ENCODE measurements at places on chromosomes 12 and 14. TPM values are rescaled to one million over a fixed set of nuclear protein-coding genes. Genes with fewer than 3 reads are reported as not detected.

- H3K27me3 ChIP-seq = no peaks in the 10 kb centered on the region
- H3K27ac ChIP-seq = no peak overlapping the region
- no peak overlapping the region for H3K4me3 ChIP-seq
- H3K4me1 ChIP-seq = no peaks in the 10 kb centered on the region
Measured at GRCh38 chr12:69880571-69880970, 55.5 kb downstream of the MYRFL start.

Gene BAG5
- total RNA-seq = 28.6 TPM

Gene SIX4
- total RNA-seq = 15.6 TPM

Gene SLCO1B3
- not detected for total RNA-seq

GRCh38 chr12:48031135-48031960, 27.1 kb upstream of the COL2A1 start:
- H3K27ac ChIP-seq = no peak overlapping the region
- DNase-seq = peak; percentile 57
- H3K36me3 ChIP-seq = no peaks in the 10 kb centered on the region
- H3K4me1 ChIP-seq = no peaks in the 10 kb centered on the region

DNA sequence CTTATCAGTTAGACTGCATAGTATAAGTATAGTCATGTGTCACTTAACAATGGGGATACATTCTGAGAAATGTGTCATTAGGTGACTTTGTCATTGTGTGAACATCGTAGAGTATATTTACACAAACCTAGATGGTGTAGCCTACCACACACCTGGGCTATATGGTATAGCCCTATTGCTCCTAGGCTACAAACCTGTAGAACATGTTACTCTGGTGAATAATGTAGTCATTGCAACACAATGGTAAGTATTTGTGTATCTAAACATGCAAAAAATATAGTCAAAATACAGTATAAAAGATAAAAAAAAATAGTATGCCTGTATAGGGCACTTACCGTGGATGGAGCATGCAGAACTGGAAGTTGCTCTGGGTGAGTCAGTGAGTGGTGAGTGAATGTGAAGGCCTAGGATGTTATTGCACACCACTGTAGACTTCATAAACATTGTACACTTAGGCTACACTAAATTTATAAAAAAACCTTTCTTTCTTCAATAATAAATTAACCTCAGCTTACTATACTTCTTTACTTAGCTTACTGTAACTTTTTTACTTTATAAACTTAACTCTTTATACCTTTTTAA, 40.3 kb upstream of the ANKS1B start:
- no peak overlapping the region for H3K4me3 ChIP-seq
- H3K36me3 ChIP-seq = no peaks in the 10 kb centered on the region
- no peaks in the 10 kb centered on the region for H3K27me3 ChIP-seq
- DNase-seq = no peak

DNA sequence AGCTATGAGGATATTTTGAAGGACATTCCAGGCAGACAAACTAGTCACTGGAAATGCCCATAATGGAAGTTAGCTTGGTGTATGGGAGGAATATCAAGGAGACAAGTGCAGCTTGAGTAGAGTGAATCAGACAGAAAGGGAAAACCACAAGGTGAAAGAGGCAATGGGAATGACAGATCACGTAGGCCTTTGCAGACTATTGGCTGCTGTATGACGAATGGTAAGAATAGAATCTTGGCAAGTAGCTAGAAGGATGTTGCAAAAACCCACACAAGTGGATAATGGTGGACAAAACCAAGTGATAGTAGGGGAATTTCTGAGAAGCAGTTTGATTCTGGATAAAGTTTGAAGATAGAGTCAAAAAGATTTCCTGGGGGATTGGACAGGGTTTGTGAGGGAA, 196.9 kb upstream of the NOVA1 start:
- H3K27ac ChIP-seq = no peak overlapping the region
- no peak for DNase-seq
- no peaks in the 10 kb centered on the region for H3K4me1 ChIP-seq

GRCh38 chr12:110222433-110222832, 58.6 kb upstream of the ATP2A2 start:
- no peak overlapping the region for H3K27ac ChIP-seq
- no peak overlapping the region for H3K4me3 ChIP-seq
- no peak for DNase-seq
- H3K36me3 ChIP-seq = no peaks in the 10 kb centered on the region

DNA sequence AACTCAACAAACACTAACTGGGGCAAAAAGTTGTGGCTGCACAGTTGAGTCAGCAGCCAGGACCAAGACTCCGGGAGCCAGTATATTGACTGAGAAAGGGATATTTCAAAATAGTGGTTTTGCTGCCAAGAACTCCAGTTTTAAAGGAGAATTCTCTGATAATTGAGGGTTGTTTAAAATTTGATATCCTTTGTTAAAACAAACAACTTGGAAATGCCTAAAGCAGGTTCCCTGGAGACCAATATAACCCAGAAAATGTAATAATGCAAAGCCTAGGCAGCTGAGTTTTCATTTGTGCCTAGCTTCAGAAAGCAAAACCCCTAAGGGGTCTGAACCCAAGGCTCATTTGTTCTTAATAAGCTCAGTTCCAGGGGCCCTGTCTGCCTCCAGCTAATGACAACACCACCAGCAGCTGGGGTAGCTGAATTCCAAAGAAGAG, 311.7 kb upstream of the CCDC196 start:
- H3K4me3 ChIP-seq = no peak overlapping the region
- no peak for DNase-seq
- H3K36me3 ChIP-seq = no peaks in the 10 kb centered on the region
- no peaks in the 10 kb centered on the region for H3K27me3 ChIP-seq
- H3K4me1 ChIP-seq = no peaks in the 10 kb centered on the region
- no peak overlapping the region for H3K27ac ChIP-seq

GRCh38 chr14:93787465-93788292, 606 bp downstream of the PRIMA1 start:
- no peak overlapping the region for H3K27ac ChIP-seq
- H3K27me3 ChIP-seq = peaks cover 23% of the 10 kb centered on the region
- DNase-seq = no peak
- no peak overlapping the region for H3K4me3 ChIP-seq

Gene SCNN1A
- 0.36 TPM for total RNA-seq

Data from osteoblast (primary cell).